NCI-H774 (cell line): ENCODE measurements at places on chromosomes 5 and 9.

DNA sequence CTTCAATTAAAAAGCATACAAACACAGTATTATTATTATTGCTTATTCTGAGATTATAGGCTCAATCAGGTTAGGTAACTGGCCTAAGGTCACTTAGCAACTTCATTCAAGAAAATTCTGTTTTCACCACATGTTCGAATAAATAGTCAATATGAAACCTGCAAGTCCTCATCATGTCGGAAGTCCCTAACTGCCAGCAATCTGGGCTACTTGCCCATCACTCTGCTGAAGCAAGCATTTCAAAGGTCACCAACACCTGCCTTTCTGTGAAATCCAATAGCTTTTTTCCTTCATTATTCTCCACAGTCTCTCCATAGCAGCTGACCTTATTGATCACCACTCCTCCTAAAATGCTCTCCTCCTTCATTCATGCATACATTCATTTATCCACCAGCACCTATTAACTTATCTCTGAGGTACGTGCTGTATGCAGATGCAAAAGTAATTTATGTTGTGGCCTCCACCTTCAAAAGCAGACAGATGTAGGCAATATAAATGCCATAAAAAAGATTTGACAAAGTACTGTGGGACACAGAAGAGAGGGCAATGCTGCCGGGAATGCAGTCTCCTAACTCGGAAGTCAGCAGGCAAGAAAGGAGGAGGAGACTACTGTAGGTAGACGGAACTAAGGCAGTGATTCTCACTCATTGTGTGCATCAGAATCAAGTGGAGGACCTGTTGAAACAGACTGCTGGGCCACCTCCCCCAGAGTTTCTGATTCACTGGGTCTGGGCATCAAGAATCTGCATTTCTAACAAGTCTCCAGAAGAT, 310.9 kb downstream of the BNC2 start:
- no peak for DNase-seq

DNA sequence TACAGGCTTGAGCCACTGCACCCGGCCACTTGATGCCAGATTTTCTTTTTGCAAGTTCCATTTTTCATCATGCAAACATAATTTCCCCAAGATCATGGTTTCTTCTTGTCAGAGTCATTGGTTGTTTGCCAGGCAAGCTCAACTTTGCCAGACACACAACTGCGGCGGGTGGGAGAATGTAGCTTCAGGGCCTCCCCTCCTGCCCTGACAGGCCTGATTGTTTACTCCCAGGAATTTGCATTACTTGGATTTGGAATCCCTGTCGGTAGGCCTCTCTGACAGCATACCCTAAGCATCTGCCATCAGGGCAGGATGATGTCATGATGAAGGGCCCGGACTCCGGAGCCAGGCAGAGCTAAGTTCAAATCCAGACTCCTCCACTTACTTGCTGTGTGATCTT, 15.1 kb downstream of the RPS14 start:
- no peak for DNase-seq

DNA sequence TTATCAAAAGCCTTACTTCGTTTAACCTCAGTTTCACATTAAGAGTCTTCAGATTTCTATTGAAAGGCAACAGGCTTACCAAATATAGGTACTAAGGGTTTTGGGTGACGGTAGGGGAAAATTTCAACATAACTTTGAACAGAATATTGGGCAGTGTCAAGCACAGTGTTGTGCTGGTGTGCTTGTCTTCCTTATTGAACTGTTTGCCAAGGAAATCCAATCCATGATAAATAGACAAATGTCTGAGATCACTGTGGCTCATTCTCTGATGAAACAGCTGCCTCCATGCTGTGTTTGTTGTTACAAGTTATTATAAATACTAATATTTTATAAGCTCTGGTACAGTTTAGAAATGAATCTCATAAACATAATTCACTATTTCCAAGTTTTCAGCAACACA, 730.1 kb downstream of the NR2F1-AS1 start:
- DNase-seq = no peak

DNA sequence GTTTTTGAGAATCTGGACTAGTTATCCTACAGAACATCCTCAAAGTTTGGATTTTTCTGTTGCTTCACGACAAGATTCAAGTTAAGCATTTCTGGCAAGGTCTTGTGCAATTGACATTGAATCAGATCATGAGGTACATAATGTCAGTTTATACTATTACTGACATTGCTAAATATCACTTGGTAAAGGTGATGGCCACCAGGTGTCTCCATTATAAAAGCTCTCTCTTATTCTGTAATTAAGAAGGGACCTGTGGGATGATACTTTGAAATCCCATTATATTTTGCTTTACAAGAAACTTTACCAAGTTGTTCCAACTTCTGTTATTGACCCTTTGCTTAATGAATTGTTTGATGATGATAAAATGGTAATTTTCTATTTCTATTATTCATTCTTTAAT, 131.0 kb upstream of the ASTN2 start:
- no peak for DNase-seq

DNA sequence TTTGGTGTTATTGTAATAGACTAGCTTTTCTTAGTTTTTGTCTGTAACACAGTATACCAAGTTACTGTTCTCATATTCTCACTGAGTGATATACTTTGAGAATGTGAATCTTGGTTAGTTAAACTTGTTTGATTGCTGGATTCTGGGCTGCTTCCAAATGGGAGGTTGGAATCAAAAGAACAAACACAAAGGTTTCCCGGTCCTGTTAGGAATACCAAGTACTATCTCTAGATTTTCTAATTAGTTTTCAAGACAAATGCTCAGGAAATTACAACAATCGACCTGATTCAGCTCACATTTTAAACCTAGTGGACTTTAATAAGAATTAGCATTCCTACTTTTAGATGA, 244.3 kb downstream of the CSNK1G3 start:
- DNase-seq = no peak

- DNase-seq = no peak
These were observed 27.0 kb upstream of the ERGIC1 start for GRCh38 chr5:172806897-172807672.

GRCh38 chr9:89597711-89598362, 7.0 kb upstream of the GADD45G start:
- DNase-seq = no peak

DNA sequence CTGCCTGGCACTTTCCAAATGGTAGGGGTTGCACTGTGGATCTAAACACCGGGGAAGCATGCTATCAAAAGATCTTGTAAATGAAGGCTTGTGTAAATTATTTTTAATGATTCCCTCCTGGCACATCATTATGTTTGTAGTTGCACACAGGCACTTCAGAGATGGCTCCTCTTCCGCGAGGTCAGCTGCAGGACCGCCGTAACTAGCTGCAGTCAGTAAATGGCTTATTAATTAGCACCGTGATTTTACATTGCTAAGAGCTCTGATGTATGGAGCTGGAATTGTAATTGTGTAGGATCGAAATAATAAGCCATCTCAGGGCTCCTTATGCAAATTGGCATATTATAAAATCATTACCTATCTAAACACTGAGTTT, 397.6 kb upstream of the IRX1 start:
- DNase-seq = no peak

GRCh38 chr5:60842871-60843385, 1.1 kb downstream of the ELOVL7 start:
- DNase-seq = no peak

DNA sequence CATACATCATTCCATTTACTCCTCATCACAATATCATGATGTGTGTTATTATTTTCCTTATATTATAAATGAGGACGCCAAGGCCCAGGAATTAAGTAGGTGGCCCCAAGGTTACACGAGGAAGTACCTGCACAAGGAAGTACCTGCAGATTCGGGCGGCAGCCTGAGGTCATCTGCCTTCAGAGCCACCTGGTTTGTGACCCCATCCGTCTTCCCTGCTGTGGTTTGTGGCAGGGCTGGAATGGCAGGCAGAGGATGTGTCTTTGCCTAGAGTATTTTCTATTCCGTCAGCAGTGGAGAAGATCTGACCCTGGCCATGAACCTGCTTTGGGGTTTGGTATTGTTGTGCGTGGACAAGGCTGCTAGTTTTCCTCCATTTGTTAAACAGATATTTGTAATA, 59.7 kb downstream of the PDZD2 start:
- no peak for DNase-seq

GRCh38 chr5:174901336-174901735, 177.0 kb downstream of the MSX2 start:
- no peak for DNase-seq

GRCh38 chr5:151178372-151178771, 20.8 kb upstream of the ANXA6 start:
- DNase-seq = no peak

DNA sequence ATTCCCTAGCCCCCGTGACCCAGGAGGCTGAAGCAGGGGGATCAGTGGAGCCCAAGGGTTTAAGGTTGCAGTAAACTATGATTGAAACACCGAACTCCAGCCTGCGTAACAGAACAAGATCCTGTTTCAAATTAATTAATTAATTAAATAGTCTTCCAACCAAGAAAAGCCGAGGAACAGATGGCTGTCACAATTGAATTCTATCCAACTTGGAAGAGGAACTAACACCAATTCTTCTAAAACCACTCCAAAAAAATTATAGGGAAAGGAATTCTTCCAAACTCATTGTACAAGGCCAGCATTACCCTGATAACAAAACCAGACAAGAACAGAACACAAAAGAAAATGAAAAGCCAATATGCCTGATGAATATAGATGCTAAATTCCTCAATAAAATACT, 43.4 kb upstream of the RGS7BP start:
- DNase-seq = no peak

- no peak for DNase-seq
These were observed 16.0 kb upstream of the ZCCHC7 start for GRCh38 chr9:37104183-37104889.

DNA sequence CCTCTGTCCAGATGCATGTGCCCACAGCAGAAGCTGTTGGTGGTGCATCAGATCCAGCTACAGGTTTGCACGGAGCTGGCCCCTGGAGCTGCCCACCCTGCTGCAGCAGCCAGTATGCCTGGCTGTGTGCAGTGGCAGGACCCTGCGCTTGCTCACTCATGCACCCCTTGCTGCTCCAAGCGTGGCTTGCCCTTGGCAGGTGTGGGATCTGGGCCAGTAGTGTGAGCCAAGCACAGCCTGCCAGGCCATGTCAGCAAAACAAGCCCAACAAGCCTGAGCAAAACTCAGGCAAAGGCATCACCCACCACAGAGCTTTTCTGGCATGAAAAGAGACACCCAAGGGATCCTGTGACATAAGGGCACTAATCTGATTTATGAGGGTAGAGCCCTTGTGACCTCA, 18.3 kb upstream of the ECPAS start:
- no peak for DNase-seq

DNA sequence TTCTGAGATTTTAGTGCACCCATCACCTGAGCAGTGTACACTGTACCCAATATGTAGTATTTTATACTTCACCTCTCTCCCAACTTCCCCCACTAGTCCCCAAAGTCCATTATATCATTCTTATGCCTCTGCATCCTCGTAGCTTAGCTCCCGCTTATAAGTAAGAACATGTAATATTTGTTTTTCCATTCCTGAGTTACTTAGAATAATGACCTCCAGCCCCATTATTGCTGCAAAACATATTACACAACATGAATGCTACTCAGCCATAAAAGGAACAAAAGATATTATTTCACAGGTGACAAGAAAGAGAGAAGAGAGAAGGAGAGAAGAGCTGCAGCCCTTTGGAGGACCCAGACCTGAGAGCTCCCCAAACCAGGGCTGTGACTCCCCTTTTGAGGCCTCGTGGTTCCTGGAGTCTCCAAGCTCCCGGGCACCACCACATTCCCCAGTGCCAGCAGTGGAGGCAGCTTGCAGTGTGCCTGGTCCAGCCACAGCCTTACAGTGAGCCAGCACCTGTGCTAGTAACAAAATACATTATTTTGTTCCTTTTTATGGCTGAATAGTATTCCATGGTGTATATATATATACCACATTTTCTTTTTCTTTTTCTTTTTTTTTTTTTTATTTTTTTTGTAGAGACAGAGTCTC, 194.5 kb upstream of the DAB2 start:
- DNase-seq = no peak

GRCh38 chr5:35032356-35032755, 15.4 kb downstream of the AGXT2 start:
- no peak for DNase-seq

DNA sequence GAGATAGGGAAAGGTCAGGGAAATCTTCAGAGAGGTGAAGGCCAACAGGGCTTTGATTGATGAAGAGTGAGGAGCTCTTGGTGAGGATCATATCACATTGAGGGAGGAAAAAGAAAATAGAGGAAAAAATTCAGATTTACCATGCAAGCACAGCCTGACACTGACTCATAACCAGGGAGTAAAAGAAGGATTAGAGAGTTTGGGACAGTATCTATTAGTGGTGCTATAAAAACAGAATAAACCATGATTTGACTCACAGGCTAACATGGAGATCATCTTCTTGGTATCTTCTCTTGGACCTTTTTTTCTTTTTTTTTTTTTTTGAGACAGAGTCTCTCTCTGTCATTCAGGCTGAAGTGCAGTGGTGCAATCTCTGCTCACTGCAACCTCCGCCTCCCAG, 44.4 kb downstream of the MUSK start:
- DNase-seq = no peak

DNA sequence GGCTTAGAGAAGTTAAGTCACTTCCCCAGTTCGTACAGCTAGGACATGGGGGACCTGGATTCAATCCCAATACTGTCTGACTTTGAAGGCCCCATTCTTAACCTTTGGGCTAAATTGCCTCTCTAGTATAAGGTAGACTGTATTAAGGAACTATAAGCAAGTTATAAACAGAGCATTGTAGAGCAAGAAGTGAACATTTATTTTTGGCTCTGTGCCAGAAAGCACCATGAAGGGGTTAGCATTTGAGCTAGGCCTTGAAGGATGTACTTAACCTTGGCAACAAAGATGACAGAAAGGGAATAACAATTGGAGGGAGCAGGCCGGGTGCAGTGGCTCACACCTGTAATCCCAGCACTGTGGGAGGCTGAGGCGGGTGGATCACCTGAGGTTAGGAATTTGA, 32.8 kb downstream of the GALNT10 start:
- DNase-seq = no peak

DNA sequence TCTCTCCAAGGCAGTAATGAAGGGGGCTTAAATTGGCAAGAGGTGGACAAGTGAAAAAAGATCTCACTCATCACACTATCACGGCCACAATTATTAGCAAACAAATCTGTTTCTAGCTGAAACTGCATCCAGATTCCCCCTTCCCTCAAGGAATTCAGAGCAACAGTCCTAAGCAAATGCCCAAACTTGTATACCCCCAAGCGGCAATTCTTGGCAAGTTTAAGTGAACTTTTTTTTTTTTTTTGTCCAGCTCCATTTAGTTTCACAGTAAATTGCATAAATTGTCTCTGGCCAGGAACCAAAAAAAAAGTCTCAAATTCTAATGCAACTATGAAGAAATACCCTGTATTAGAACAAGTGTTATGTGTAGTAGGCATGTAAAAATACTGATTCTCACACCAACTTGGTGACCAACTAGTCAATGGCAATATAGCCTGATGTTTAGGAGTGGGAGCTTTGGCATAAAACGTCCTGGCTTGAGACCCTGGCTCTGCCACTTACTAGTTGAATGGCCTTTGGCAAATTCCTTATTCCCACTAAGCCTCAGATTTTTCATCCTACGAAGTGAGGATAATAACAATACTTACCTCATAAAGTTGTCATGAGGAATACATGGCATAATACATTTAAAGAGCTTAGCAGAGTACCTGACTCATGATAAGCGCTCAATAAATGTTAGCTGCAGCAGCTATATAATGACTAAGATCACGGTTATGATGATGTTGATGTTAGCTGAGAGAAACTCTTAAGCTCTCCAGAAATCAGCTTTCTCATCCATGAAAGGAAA, 193.2 kb downstream of the ADAMTSL1 start:
- no peak for DNase-seq
